Endodermal cell (in vitro differentiated cells): ENCODE measurements at places on chromosomes 6 and 20.

DNA sequence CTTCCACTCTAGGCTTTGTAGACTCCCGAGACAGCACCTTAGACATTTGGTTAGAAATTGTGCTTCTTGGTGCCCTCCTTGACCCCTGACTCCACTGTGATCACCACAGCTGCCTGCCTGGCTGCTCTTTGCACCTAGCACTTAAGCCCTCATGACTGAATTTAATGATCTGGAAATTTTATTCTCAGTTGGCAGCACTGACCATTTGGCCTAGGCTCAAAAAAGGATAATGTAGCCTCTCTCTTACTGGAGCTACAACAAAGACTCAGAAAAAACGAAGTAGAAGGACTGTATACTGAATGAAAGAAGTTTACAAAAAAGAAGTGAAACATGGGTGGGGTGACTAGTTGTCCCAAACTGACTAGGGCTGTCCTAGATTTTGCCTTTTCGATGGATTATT lies 11.3 kb upstream of the ABRACL start:
- no peak for DNase-seq

DNA sequence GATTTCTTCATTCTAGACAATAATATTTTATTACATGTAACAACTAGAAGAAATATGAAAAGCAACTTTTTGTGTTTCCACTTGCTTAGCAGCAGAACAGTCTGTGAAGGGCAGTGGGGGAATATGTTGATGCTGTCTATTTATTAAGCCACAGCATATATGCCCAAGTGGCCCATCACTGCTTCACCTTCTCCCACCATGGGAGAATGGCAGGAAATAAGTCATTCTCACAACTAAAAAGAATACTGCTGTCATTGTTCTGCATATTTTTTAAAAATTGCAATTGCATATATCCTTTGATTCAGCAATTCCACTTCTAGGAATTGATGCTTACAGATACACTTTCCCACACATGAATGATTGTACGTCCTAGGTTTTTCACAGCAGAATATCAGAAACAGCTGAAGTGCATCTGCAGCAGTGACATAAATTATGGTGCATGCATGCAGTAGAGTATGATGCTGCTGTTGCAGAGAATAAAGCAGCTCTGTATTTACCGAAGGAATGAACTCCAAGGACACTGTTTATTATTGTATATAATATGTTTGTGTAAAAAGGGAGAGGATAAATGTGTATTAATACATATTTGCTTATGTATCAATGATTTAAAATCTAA lies 26.8 kb downstream of the KIF3B start:
- no peak for DNase-seq

GRCh38 chr6:65988006-65988405 lies 281.0 kb upstream of the EYS start:
- no peak for DNase-seq

GRCh38 chr6:159008656-159009288 lies 8.8 kb upstream of the RSPH3 start:
- no peak for DNase-seq

GRCh38 chr6:83609248-83609647 lies 96.9 kb downstream of the PRSS35 start:
- DNase-seq = no peak

GRCh38 chr6:47027315-47027714 lies 14.8 kb downstream of the ADGRF1 start:
- DNase-seq = no peak

- no peak for DNase-seq
Measured at GRCh38 chr20:1757072-1757471, 99.5 kb upstream of the SIRPG start.

GRCh38 chr6:52376763-52377162 lies 14.8 kb downstream of the PAQR8 start:
- no peak for DNase-seq

DNA sequence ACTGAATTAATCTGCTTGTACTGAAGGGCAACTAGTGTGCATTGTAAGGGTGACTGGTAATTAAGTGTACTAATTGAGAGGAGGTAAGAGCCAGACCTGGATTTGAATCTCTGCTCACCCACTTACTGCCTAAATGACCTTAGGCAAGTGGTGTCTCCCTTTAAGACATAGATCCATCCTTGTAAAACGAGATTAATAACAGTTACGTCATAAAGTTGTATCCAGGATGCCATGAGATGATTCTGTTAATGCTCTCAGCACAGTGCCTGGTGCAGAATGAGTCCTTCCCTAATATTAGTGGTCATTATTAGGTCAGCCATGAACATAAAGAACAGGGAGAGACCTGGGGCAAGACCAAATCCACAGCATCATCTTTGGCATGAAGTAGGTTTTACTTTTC lies 470.1 kb downstream of the MAFB start:
- DNase-seq = no peak

GRCh38 chr6:169691260-169691659 lies 10.6 kb downstream of the WDR27 start:
- DNase-seq = no peak

DNA sequence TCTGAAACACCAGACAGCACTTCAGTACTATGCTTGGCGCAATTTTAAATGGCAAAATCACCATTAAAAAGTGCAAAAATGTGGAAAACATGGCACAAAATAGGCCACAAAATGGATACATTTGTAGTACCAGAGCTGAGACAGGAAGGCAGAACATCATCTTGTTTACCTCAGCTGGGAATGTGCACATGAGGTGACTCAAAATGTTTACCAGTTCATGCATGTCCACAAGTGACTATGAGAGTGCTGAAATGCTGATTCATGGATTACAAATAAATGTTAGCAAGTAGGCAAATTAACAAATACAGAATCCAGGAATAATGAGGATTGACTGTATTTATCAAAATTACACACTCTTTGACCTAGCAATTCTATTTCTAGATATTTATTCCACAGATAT lies 201.6 kb downstream of the ISM1 start:
- no peak for DNase-seq

DNA sequence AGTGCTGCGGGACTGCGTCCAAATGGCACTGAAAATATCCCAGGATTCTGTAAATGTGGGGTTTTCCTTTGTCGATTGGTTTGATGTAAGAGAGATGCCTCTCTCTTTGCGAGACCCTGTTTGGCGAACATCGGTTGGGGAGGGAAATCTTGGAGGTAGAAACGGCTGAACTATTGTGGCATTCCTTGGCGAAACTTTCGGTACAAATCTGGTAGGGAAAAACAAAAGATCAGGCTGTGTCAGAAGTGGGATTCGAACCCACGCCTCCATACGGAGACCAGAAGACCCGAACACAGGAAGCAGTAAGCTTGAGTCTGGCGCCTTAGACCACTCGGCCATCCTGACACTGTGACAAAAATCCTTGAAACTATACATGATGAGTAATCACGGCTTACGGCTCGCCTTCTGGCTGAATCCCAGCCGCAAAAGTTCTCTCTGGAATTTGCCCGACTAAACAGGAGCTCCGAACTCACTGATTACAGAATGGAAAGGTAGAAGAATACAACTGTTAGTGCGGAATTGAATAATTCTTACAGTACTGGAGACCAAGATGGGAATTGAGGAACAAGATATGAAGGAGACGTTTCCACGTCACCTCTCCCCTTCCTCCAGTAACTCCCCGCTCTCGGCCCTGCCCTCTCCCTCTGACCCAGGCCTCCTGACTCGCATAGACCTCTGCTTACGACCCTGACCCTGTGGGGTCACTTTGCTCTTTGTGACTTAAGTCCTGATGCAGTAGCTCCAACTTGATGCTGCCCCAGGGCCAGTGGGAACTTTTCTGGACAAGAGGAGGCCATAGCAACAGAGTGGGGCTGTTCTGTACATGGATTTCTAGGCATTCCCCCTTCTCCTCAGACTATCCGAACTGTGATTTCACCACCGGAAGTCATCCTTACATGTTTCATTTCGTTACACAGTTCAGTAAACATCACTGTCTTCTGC lies 132.8 kb upstream of the ZNF184 start:
- DNase-seq = peak; percentile 97

- DNase-seq = no peak
Measured at GRCh38 chr6:165298402-165298801, 11.0 kb downstream of the C6orf118 start.

DNA sequence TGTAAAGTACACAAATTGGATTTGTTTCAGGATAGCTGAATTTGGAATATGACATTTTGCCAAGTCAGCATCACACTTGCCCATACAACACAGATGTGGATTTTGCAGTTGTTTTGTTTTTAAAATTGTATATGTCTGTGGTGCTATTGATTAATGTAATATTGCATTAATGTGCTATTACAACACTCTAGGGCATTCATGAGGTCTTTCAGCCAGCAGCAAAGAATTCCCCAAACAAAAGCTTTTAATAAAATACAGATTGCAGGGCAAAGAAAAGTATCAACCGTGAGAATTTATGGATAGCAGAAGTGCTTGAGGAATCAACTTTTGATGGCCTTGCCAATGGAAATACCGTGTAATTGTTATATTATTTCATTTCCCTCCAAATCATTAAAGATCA lies 144.9 kb downstream of the AIG1 start:
- DNase-seq = no peak

DNA sequence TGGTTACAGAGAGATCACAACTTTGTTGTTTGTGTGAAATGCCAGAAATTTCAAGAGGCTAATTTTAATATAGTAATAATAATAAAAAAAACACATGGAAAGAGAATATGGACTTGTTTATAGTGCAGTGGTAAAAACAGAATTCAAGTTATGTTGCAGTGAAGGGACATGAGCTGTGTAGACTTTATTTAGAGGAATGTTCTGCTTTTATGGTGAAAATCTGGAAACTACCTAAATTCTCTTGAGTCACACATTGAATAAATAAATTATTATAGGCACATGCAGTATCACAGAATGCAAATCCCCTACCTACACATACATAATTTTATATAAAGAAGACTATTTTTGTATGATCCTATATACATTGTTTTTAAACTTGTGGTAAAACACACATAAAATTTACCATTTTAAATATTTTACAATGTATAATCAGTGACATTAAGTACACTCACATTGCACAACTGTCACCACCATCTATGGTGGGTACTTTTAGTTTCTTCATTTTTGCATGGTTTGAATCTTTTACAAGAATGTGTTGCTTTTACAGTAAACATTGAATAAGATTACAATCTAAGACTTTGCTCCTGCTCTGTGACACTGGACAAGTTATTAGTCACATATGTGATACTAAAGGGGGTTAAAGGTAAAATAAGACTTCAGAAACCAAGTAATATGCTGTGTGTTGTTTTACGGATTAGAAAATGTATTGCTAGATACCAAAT lies 107.4 kb downstream of the B3GAT2 start:
- no peak for DNase-seq

- no peak for DNase-seq
Measured at GRCh38 chr6:164337024-164337924, 922.8 kb downstream of the QKI start.

- peak; percentile 81 for DNase-seq
Measured at GRCh38 chr6:54737247-54737646, 109.3 kb upstream of the FAM83B start.

- DNase-seq = peak; percentile 26
Measured at GRCh38 chr20:24778585-24779031, 170.5 kb upstream of the CST7 start.

GRCh38 chr6:109001291-109001894 lies 93.3 kb downstream of the SESN1 start:
- DNase-seq = no peak

DNA sequence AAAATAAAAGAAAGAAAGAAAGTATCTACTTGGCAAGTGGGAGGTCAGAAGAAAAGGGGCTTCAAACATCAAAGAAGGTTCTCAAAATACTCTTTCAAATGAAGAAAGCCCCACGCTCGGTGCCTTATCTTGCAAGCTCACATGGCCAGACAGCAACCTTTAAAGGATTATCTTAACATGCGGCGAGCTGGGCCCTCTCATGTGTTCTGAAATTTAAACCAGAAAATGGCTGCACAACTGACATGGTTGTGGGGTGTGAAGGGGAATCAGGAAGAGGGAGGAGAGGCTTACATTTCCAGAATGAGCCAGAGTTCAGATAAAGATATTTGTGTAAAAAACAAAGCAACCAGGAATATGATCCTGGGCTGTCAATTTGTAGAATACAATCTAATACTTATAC lies 363.1 kb downstream of the PRKN start:
- DNase-seq = no peak

DNA sequence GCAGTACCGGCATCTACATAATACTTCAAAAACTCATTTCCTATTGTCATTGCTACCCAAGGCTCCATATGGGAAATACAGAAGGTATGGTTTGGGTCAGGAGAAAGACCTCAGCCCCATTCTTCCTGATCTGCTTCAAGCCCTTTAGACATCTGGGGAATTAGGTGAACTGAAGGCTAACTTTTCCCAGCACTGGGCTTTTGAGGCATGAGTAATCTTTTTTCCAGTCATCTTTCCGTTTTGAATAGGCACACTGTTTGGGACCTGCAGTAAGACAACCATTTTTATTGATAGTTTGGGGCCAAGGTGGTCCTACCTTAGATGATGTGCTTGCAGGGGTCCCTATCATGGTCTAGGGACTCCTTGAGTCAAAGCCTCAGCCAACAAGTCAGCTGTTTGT lies 198.4 kb downstream of the HAO1 start:
- no peak for DNase-seq

- DNase-seq = no peak
Measured at GRCh38 chr6:11580686-11581405, 43.3 kb downstream of the TMEM170B start.

GRCh38 chr20:17869295-17869994 lies 99.1 kb downstream of the SNX5 start:
- DNase-seq = no peak

DNA sequence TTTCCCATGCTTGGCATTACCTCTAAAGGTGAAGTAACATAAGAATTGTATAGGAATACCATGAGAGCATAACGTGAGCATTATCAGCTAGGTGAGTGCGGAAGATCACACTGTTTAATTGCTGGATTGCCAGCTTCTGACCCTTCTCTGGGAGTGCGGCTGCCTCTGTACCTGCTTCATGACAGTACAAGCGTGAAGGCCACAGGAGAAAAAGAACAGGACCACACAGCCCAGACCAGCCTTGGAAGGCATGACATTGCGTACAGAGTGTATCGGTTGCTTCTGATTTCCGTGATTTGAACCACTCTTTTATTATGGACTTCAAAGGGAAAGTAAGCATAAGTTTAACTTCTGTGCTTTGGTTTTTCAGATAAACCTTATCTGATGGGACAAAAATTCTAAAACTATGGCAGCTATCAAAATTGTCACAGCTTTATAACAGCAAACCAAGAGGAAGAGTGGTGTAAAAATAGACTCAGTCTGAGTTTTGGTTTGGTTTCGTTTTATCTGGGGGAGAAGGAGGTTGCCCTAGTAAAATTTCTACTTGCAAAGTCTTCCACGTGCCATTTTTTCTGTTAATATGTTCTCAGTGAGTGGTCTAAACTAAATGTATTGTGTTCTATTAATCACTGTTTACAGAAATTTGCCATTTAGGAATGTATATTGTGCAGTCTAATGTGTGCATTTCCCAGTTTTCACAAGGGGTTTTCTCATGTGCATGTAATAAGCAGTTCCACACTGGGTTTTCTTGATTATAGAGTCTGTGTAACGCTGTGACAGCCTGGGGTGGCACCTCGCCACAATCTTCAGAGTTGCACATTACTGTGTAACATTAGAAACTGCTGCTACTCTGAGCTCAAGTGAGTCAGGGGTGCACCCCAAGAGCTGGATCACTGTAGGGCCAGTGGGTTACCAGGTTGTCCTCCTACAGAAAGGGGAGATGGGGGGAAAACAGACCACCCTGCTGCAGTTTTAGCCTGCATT lies 97.3 kb downstream of the RPP40 start:
- DNase-seq = no peak

GRCh38 chr6:169935861-169936260 lies 184.4 kb downstream of the ERMARD start:
- no peak for DNase-seq
